Ovary (tissue), 10 donors: ENCODE measurements at places on chromosomes 3 and 15.

DNA sequence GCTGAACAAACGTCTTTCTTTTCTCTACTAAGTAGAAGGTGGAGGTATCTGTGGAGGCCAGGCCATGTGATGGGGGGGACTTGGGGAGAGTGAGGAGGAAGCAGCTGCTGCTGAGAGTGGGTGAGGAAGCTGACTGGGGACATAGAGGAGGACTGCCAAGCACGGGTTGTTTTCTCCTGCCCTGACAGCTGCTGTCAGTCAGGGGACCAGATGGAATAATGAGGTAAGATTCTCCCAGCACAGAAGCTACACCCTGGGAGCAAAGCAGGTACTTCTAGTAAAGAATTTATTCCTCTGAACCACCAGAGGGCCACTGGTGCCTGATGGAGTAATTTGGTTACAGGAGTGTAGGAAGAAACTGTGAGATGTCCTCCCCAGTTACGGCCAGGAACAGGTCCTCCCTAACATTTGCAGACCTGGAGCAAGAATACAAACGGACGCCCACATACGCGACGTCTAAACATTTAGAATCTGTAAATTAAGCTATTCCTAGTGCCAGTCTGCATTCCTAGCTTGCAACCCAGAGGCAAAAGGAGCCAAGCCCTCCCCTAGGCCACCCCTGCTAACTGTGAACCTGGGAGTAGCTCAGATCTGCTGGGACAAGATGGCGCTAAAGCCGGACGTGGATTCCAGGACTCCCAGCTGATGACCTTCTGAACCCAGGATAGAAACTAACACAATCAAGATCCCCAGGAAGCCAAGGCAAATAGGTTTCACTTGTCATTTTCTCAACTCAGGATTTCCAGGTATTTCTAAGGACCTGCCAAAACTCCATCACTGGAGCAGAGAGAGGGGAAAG is 14.8 kb downstream of the CRYGS start:
- no peak for DNase-seq

GRCh38 chr3:129119365-129120100 is 2.1 kb downstream of the RAB43 start:
- DNase-seq, result peak; percentile 19

- no peak for DNase-seq
These were observed 24.1 kb upstream of the OR5K4 start for GRCh38 chr3:98329392-98330124.

GRCh38 chr3:36866368-36866767 is 78.5 kb downstream of the TRANK1 start:
- DNase-seq, result no peak

- no peak for DNase-seq
These were observed 27.3 kb downstream of the LARP6 start for GRCh38 chr15:70826634-70827033.

DNA sequence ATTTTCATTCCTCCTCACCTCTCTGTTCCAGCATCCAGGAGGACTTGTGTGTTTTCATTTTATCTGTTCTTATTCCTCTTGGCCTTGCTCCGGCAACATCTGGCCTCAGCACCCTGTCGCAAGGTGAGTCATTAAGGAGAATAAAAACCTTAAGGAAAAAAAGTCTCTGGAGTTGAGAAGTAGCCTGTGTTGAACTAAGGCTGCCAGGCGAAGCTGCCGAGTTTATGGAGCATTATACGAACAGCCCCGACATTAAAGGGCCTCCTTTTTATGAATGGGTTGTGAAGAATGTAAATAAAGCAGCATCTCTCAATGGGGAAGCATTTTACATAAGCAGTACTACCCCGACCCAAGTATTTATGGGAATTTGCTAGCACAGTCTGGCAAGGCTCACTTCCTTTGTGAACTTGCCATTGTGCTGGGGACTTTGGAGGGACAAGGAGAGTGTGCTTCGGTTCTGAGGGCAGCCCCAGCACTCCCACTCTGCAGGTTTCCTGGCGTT is 4.7 kb downstream of the BAHD1 start:
- DNase-seq, result no peak

- DNase-seq, result peak; percentile 95
These were observed 14.4 kb upstream of the MRPS22 start for GRCh38 chr3:139329364-139329850.

DNA sequence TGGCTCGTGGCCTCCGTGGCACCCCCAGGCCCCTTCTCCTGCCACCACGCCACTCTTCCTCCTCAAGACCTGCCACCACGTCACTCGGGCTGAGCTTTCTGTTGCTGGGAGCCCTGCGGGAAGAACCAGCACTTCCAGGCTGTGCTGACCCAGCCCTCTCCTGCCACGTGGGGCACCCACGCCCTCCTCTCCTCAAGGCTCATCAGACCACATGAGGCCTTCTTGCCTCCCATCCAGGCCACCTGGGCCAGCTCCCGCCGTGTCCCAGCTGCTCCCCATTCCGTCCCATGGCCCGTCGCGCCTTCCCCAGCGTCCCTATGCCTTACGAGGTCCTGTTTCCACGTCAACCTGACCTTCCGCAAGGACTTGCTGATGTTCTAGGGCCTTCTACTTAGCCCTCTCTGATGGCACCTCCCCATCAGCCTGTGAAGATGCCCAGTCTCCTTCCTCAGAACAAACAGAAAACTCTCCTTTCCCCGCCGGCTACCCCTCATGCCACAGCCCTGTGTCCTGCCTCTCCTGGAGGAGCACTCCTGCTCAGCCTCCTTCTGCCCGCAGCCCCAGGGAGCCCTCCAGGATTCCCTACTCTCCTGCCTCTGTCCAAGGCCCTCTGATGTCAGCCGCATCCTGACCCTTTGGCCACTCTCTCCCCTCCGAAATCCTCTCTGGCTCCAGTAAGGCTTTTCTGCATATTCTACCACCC is 71.1 kb upstream of the BLM start:
- no peak for DNase-seq

DNA sequence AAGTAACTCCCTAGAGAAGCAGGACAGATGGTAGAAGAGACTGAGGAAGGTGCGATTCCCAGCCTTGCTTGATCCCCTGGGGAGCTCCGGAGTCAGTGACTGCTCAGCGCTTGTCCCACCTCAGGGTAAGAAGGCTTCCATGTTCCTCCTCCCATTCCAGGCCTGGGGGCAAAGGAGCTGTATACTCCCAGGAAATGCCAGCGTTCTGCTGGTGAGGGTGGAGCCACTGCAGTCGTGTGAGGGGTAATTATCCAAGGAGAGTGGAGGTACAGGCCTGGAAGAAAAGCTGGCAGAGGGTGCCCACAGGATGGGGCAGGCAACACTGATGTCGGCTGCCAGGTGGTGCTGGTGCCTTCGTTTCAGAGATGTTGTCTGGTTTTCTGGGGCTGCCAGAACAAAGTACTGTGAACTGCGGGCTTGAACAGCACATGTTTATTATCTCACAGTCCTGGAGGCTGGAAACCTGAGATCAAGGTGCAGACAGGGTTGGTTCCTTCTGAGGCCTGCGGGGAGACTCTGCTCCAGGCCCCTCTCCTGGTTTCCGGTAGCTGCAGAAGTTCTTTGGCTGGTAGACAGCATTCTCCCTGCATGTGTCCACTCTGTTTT is 12.1 kb upstream of the APBA2 start:
- no peak for DNase-seq

DNA sequence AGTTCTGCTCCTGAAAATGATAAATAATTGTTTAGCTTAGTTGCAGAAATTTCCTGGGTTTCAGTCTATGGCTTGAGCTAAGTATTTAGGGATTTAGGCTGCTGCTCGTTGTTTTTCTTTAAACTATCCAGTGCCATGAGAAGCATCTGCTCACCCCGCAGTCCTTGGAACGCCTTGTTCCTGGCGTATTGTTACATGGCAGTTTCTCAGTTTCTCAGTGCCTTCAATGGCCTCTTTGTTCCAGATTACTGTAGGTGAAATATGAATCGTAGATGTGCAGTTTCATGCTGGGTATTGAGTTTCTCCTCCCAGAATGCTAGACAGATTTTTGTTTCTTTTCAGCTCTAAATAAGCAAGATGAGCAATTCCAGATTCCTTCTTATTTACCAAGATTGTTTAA is 269.5 kb upstream of the GBE1 start:
- no peak for DNase-seq

- no peak for DNase-seq
These were observed 16.2 kb upstream of the XIRP1 start for GRCh38 chr3:39208463-39209055.

- no peak for DNase-seq
These were observed 221.2 kb upstream of the ALCAM start for GRCh38 chr3:105145511-105145910.

DNA sequence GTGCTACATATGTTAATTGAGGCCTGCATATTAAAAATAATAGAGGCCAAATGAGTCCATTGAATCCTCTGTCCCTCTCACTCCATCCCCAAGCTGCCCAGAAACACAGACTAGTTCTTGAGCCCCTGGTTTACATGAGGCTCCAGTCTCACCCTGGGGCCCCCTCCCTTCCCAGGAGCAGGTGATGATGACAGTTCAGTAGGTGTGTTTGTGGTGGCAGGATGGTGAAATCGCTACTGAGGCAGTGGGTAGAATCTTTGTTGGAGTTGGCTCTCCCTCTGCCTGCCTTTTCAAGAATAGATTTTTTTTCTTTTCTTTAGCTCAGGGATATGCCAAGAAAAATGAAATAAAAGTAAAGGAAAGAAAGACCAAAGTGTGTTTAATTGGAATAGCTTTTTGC is 288.7 kb downstream of the EPHB1 start:
- DNase-seq, result no peak

DNA sequence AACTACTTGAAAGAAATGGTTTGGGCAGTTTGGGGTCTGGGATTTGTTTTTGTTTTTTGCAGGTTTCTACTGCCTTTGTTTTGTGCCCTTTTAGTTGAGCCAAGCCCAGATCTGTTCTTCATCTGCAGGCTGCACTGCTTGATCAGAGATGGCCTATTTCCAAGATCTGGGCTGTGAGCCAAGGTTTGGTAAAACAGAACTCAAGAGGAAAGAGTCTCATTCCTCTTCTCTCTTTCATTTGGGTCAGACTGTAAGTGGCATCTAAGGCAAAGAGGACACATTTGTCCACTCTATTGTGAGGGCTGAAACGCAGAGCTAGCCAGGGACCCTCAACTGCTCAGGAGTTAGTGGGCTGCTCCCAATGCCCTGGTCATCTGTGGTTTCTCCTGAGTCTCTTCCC is 104.4 kb upstream of the UBE3A start:
- DNase-seq, result peak; percentile 26

GRCh38 chr3:122609798-122610559 is 32.5 kb downstream of the PARP15 start:
- DNase-seq, result no peak

DNA sequence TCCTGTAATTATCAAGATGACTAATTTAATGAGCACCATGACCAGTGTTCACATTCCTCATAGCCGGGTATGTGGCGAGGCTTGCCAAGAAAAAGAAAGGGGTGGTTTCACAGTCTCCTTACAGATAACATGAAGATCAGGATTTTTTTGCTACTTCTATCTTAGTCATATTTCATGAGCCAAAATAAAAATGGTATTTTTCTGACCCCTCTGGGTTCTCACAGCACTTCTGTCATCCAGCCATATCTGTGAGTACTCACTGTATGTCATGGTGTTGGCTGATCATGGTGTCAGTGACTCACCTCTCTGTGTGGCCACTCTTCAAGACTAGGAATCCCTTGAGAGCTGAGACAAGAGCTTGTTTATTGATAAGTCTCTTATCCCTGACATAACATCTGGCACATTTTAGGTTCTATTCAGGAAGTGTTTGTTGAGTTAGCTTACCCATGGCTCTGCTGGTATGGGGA is 130.5 kb upstream of the LMCD1 start:
- no peak for DNase-seq

- no peak for DNase-seq
These were observed 26.6 kb upstream of the SMAD6 start for GRCh38 chr15:66675446-66675845.

GRCh38 chr3:137987723-137988122 is 22.2 kb upstream of the CLDN18 start:
- DNase-seq, result no peak

- no peak for DNase-seq
These were observed 98.5 kb upstream of the CCDC80 start for GRCh38 chr3:112739252-112739965.

DNA sequence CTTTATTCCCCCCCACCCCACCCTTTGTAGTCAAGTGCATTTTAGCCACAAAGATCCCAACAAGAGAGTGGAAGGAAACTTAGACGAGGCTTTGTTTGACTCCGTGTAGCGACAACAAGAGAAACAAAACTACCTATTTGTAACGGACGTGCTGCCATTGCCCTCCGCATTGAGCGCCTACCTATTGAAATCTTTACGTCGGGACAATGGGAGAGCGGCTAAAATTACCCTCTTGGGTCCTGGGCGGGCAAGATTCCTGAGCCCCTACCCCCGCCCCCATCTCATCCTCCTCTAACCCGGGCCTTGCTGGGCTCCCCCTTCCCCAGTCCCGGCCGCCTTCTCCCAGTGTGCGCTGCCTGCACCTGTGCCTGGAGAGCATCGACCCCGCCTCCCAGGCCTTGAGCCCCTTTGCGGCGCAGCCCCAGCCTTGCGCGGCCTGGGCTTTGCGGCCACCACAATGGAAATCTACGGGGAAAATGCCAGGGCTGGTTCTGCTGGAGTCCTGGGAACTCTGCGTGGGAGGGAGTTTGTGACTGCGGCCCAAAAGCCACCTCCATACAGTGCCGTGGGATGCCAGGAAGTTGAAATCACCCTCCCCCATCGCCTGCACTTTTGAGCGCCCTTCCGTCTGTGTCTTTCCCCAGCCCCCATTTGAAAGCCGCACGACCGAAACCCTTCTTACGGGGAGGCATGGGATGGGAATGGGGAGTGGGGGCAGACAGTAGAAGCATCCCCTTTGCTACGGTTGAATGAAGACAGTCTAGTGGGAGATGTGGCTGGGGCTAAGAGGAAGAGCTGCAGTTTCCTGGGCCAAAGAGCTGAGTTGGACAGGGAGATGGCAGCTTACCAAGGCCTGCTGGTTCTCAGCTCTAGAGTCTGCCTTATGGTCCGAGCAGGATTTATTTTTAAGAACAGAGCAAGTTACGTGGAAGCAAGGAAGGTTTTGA is 1.1 kb upstream of the SOX2 start:
- DNase-seq, result no peak

- DNase-seq, result no peak
These were observed 210.6 kb upstream of the GADL1 start for GRCh38 chr3:31105011-31105410.

DNA sequence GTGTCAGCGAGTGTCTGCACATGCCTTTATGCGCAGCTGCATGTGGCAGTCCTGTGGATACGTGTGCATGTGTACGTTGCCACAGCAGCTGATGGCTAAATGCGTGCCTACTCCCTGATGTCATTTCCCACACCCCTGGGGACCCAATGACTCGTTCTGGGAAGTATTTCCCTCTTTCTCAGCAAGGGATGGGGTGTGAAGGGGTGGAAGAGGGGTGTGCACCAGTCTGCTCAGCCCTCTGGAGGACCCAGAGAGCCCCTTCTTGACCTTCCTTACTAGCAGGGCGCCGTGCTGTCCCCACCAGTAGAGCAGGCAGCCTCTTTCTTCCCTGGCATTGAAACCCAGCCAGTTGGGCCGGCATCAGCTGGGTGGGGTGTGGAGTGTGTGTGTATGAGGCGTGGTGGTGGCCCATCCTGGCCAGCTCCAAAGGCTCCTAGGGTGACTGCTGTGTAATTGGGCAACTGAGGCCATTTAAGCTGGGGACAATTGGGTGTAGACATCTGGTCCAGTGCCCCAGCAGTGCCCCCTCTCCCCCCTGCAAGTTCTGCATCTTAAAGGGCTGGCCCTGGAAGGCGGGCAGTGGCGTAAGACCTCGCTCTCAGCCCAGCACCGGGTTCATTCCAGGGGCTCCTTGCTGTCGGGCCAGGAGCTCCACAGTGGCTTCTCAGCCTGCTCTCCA is 19.2 kb downstream of the SNX33 start:
- DNase-seq, result no peak

- DNase-seq, result no peak
These were observed 54.4 kb upstream of the KIF23 start for GRCh38 chr15:69359722-69360121.

GRCh38 chr15:51496246-51496645 is 126.3 kb downstream of the DMXL2 start:
- no peak for DNase-seq

GRCh38 chr15:34588046-34588674 is 4.7 kb upstream of the GOLGA8B start:
- peak; percentile 69 for DNase-seq
